Adrenal gland (tissue), 19 donors: ENCODE measurements at places on chromosomes 6 and 20. TPM values are rescaled to one million over a fixed set of nuclear protein-coding genes. Genes with fewer than 3 reads are reported as not detected.
A peak's percentile ranks its signal among the peaks of the same experiment; 100 is the strongest.

CAP2 gene
- total RNA-seq = 21.0 TPM

APCDD1L gene
- total RNA-seq = 0.96 TPM

DNA sequence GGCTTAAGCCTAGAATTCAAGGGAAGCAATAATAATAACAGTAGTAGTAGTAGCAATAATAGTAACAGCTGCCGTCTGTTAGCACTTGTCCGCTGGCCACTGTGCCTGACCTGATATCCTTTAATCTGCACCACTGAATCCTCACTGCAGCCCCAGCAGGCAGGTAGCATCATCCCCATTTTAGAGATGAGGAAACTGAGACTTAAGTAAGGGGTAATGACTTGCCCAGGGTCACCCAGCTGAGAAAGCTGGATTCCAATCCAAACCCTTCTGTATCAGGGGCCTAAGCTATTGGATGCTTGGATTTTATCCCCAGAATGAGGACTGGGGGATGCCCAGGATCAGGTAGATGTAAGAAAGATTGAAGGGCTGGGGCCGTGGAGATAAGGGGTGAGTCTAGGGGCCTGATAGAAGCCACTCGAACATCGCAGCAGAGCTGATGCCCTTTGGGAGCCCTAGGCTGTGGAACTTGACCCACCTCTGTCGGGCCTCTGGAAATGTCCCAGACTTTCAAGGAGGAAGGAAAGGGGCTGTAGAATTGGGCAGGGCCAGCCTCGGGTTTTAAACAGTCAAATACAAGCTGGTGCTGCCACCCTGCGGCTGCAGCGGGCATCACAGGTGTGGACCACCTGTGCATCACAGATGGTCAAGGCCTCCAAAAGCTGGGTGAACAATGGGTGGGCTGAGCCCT is 102.1 kb upstream of the MYL9 start:
- no peaks in the 10 kb centered on the region for H3K4me1 ChIP-seq
- no peak overlapping the region for H3K27ac ChIP-seq
- no peak overlapping the region for H3K4me3 ChIP-seq
- DNase-seq = peak; percentile 82
- no peaks in the 10 kb centered on the region for H3K27me3 ChIP-seq
- no peaks in the 10 kb centered on the region for H3K36me3 ChIP-seq

GRCh38 chr20:63759377-63759901 is 19.9 kb downstream of the SLC2A4RG start:
- no peak for DNase-seq
- no peak overlapping the region for H3K4me3 ChIP-seq
- no peaks in the 10 kb centered on the region for H3K4me1 ChIP-seq
- H3K27ac ChIP-seq = no peak overlapping the region
- no peaks in the 10 kb centered on the region for H3K36me3 ChIP-seq

MOG gene
- total RNA-seq = not detected

DNA sequence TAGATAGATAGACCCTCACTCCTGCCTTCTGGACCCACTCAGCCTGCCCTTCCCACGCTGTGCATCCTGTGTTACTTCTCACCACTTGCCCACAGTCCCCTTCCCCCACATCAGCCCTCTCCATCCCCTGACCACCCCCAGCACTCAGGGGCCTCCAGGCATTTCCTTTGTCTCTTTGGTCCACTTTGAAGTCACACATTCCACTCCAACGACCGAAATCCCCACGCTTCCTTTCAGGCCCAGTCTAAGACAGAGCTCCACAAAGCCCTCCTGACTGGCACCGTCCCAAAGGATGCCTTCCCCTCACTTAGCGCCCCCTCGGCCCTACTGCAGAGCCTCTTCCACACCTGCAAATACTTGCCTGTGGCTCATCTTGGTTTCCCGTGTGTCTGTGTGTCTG is 83.8 kb downstream of the FOXF2 start:
- H3K36me3 ChIP-seq = no peaks in the 10 kb centered on the region
- DNase-seq = no peak
- H3K4me3 ChIP-seq = no peak overlapping the region
- no peak overlapping the region for H3K27ac ChIP-seq
- H3K27me3 ChIP-seq = no peaks in the 10 kb centered on the region

DNA sequence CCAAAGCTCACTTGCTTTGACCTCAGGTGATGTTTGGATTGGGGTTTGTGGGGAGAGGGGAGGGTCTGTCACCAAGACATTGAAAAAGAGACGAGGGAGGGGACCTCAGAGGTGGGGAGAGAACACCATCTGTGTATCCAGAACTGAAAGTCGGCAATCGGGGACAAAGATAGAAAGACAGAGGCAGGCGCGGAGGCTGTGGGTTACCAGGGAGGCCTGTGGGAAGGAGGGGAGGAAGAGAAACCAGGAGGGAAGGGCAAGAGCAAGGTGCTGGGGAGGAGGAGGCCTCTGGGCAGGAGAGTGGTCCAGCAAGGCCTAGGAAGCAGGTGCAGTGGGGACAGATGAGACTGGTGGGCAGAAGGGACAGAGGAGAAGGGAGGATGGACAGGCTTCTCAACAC is 211.2 kb downstream of the CDC5L start:
- H3K27me3 ChIP-seq = no peaks in the 10 kb centered on the region
- no peak overlapping the region for H3K27ac ChIP-seq
- no peak overlapping the region for H3K4me3 ChIP-seq
- no peaks in the 10 kb centered on the region for H3K4me1 ChIP-seq

CDSN gene
- not detected for total RNA-seq

FAM83B gene
- total RNA-seq = not detected

GRCh38 chr20:61317966-61318530 is 66.0 kb downstream of the CDH4 start:
- H3K36me3 ChIP-seq = no peaks in the 10 kb centered on the region
- H3K4me3 ChIP-seq = no peak overlapping the region

GRCh38 chr6:133523816-133524215 is 282.7 kb downstream of the EYA4 start:
- H3K36me3 ChIP-seq = no peaks in the 10 kb centered on the region
- H3K27ac ChIP-seq = no peak overlapping the region
- H3K4me1 ChIP-seq = no peaks in the 10 kb centered on the region
- DNase-seq = no peak

GRCh38 chr6:128149796-128150195 is 248.9 kb upstream of the THEMIS start:
- no peak overlapping the region for H3K4me3 ChIP-seq
- H3K4me1 ChIP-seq = no peaks in the 10 kb centered on the region
- H3K27me3 ChIP-seq = no peaks in the 10 kb centered on the region

NR2E1 gene
- 0.96 TPM for total RNA-seq
